Stimulated activated CD4-positive, alpha-beta T cell treated with anti-CD3 and anti-CD28 coated beads, Interleukin-15, amount 100 ng/mL, for 1 hour (primary cell): ENCODE measurements at places on chromosomes 6 and 20.

DNA sequence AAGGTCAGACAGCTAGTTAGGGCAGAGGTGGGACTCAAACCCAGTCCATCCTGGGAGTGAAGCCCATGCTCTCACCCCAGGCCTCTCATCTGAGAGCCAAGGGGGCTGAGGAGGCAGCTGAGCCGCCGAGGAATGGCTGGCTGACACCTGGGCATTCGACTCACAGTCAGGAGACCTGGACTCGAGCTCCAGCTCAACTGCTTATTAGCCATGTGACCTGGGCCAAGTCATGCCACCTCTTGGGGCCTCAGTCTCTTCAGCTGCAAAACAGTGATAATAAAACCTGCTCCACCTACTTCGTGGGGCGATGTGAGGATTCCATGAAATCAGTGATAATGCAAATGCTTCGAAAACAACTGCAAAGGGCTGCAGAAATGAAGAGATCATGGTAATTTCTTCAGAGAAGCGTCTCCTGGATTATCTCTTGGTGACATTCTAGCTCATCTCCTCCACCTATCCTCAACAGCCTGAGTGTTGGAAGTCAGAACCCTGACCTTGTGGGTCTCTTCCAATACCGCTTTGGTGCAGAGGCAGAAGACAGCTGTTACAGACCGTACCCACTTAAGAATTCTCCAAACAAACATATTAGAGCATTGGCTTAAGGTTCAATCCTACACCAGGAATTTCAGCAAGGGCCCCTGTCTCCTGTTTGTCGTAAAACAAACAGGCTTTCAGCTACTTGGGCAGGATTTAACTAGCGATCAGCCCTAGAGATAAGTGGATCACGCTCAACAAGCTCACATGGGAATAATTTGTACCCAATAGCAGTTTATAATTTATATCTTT is 60.0 kb upstream of the PIM1 start:
- DNase-seq: no peak

DNA sequence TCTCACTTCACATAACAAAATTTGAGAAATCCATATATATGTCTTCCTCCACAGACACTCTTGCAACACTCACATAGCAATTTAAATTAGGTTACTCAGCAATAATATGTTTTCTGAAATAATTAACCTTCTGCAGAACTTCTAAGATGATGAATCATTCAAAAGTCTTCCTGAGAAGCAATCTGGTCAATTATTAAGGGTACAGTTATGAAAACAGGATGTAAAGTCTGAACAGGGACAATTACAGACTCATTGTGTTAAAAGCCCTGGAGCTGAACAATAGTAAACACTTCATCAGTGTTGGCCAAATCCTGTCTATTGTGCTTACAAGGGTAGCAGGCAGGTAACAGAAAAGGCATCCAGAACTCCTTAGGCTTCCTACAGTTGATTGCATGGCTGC is 75.4 kb downstream of the FILIP1 start:
- no peak for DNase-seq

GRCh38 chr6:26141378-26141904 is 54.2 kb downstream of the HFE start:
- DNase-seq: no peak

GRCh38 chr6:97423190-97423589 is 140.2 kb upstream of the MMS22L start:
- no peak for DNase-seq

DNA sequence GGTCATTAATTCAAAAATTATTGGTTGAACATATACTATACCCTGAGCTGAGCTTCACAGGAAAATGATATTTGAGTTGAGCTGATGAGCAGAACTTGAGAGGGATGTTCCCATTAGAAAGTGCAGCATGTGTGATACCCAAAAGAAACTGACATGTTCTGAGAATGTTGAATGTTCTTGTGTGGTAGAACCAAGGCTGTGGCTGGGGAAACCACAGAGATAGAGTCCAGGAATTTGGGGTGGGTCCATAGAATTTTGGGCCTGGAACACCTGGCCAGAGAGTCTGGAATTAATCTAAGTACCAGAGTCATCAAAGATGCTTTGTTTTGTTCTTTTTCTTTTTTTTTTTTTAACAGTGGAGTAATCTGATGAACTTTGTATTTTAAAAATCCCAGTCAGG is 88.7 kb downstream of the TBX18 start:
- DNase-seq: no peak

DNA sequence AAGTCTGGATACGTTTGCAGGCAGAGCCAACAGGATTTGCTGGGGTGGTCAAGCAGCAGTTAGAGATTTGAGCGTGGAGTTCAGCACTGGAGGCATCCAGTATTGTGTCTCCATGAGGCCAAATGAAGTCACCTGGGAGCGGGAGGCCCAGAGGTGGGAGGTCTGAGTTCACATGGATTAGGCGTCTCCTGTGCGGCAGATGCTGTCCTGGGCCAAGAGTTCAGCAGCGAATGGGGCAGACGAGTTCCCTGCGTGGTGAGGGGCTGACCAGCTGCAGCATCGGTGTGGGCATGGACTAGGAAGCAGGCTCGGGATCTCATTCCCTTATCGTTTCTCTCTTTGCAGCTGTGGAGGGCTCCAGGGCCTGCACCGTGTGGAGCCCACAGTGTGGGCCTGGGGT is 66.2 kb downstream of the BCAS4 start:
- DNase-seq: no peak

DNA sequence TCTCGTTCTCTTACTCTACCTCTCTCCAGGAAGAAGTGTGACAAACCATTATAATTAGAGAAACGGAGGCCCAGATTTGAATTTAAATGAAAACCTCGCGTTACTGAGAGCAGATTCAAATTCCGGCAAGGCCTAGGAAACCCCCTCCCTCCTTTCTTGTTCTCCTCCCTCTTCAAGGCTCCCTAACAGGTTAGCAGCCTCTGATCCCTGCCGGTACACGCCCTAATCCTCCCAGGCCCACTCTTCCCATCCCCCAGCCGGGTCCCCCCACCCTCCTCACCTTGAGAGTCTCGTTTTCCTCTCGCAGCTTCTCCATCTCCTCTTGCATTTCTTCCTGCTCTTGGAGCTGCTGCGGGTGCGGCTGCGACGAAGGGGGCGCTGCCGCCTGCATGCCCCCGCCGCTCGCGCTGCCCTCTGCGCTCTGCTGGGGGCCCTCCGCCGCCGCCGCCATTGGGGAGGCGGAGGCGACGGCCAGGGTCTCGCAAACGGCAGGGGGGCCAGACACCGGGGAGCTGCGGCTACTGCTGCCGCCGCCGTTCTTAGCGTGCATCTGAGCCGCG is 3.8 kb downstream of the MTCL3 start:
- no peak for DNase-seq

GRCh38 chr6:6960571-6961251 is 147.1 kb upstream of the RREB1 start:
- no peak for DNase-seq

DNA sequence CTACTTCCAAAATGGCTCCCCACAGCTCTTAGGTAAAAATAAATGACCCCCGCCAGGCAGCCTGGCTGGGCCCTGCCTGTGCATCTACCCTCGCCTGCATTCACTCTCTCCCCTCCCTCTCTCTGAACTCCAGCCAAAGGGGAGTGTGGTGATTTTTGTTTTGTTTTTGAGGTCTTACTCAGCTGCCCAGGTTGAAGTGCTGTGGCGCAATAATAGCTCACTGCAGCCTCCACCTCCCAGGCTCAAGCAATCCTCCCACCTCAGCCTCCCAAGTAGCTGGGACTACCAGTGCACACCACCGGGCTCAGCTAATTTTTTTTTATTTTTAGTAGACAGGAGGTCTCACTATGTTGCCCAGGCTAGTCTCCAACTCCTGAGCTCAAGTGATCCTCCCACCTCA is 15.8 kb downstream of the NFATC2 start:
- no peak for DNase-seq

- no peak for DNase-seq
Observed at GRCh38 chr6:36631326-36632011, 37.3 kb downstream of the SRSF3 start.

DNA sequence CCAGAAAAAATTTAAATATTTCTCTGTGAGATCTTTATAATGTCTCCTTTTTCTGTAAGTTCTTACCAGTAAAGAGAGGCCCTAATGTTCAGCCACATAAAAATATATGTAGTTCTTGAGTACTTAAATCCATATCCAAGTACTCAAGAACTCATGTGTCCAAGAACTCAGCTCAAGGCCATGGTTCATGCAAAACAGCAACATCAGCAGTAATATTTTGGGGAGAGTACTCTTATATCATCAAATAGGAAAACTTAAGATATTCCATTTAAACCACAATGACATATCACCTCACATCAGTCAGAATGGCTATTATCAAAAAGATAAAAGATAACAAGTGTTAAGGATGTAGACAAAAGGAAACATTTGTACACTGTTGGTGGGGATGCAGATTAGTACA is 3.4 kb upstream of the HLA-DQB1 start:
- DNase-seq: no peak

- no peak for DNase-seq
Observed at GRCh38 chr20:44427804-44428173, 47.9 kb upstream of the TTPAL start.
